NCI-H69 (cell line): ENCODE measurements at places on chromosomes 4 and X.

DNA sequence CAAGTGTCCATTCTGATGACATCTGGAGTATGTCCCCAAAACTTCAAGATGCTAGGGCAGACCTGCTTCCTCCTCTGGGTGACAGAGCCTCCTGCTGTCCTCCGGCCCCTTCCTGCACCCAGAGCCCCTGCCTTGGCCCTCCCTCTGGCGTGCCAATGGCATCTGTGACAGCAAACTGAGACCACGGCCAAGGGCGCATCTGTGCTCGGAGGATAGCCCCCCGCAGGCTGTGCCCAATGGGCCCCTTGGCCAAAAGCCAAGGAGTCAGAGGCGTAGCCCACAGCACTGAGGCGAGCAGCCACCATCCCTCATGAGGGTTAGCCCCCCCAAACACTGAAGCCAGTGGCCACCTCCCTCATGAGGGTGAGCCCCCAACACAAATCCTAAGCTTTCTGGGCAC is 7.9 kb downstream of the LRPAP1 start:
- DNase-seq, result no peak

GRCh38 chr4:44157611-44158277 is 290.9 kb downstream of the KCTD8 start:
- DNase-seq, result peak; percentile 0

DNA sequence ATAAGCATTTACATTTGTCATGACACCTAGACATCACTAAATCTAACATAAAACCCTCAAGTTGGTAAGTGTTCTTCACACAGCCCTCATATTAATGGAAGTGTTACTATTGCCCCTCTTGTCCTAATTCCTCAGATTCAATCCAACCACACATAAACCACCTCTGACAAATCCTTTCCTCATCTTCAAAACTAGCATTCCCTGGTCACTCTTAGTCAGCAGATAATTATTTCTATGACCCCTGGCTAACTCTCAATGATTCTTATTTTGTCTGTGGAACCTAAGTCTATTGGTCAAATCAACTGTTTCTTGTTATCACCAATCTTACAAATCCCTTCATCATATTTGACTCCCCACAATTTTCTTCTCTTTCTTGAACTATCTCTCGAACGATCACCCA is 168.6 kb downstream of the PPP3CA start:
- DNase-seq, result no peak

DNA sequence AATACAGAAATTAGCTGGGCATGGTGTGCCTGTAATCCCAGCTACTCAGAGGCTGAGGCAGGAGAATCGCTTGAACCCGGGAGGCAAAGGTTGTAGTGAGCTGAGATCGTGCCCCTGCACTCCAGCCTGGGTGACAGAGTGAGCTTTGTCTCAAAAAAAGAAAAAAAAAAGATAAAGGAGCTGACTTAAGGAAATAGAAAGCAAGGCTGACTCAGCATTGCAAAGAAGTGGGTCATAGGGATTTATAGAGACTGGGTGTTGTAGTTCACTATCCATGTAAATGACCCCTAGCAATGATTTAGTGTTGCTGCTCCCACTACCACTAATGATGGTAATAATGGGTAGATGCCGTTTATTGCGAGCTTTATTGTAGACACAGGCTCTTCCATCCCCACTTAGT is 47.6 kb downstream of the ADD1 start:
- DNase-seq, result no peak

DNA sequence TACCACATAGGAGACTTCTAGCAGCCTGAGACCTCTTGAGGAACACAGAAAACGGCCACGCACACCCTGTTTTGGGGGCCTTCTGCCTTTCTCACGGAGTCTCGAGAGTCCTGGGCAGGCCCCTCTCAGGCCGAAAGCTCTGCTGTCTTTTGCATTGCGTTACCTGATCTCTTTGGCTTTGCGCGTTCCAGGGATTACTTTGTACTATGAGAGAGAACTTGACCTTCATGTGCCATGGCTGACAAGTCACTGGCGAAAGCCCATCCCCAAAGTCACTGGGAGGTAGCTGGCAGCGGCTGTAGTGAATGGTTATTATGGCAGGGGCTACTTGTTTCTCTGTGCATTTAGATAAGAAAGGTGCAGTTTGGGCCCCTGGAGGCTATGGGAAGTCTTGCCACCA is 8.0 kb upstream of the NAT8L start:
- no peak for DNase-seq

DNA sequence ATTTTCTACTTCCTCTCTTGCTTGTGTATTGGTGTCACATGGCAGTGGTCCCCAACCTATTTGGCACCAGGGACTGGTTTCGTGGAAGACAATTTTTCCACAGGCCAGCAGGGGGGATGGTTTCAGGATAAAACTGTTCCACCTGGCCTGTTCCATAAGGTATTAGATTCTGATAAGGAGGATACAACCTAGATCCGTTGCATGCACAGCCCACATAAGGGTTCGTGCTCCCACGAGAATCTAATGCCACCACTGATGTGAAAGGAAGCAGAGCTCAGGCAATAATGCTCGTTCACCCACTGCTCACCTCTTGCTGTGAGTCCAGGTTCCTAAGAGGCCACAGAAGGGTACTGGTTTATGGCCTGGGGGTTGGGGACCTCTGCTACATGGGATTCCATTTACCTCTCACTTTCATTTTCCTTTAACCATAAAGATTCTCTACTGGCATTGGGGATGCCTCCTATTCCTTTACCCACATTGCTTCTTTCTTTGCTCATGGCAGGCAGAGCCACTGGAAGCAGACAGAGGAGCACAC is 38.1 kb downstream of the SEC31A start:
- peak; percentile 1 for DNase-seq

DNA sequence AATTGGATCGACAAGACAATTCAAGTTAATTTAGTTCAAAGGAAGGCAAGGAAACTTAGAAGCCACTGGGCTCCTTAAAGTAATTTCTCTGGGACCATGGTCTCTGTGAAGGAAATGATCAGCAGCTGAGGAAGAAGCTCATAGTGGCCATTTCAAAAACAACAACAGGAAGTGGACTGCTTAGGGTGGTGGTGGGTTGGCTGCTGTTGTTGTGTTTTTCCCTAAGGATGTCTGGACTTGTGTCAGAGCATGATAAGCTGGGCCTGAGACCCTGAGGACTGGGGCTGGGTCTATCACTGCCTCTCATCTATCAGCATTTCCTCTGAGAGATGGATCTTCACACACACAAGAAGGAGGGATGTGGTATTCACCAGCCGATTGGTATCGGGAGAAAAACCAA is 18.3 kb downstream of the KDR start:
- no peak for DNase-seq

DNA sequence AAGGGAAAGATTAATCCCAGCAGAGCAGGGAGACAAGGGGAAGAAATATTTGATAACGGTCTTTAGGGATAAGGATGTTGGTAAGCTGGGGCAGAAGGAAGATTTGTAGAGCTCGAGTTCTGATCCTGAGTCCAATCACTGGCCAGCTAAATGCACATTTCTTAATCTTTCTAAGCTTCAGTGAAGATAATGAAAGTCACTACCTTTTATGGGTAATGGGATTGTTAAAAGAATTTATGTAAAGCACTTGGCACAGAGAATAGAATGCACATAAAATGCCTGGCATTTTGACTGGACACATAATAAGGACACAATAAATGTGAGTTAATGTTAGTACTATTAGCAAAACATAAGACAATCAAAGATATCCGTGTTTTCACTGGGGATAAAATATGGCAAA is 43.3 kb downstream of the NCAPG start:
- no peak for DNase-seq

- DNase-seq, result no peak
Observed at GRCh38 chr4:11839889-11840288, 411.2 kb upstream of the HS3ST1 start.

DNA sequence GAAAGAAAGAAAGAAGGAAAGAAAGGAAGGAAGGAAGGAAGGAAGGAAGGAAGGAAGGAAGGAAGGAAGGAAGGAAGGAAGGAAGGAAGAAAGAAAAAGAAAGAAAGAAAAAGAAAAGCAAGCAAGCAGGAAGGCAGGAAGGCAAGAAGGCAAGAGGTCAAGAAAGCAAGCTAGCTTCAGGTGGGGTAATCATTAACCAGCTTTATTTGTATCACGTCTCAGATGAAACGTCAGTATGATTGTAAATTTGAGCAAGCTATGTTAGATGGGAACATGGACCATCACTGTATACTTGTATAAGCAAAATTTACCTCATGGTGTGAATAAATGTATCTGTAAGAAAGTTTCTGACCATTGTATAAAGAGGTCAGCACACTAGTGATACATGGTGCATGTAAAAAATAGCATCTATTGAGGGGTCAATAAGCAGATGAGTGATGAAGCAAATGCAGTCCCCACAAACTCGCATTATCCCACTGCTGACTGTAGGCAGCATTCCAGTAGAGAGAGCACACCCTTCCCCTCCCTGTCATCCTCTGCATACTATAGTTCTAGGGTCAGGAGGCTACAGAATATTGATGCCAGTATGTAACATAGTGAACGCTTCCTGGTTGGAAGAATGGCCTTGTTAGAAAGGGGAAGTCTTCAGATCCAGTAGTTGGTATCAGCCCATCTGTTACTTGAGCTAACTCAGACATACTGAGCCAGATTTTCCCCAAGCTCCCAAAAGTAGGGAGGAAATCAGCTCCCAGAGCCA is 16.5 kb upstream of the KLHL34 start:
- no peak for DNase-seq

- peak; percentile 89 for DNase-seq
Observed at GRCh38 chr4:89379511-89380044, 72.0 kb upstream of the GPRIN3 start.

DNA sequence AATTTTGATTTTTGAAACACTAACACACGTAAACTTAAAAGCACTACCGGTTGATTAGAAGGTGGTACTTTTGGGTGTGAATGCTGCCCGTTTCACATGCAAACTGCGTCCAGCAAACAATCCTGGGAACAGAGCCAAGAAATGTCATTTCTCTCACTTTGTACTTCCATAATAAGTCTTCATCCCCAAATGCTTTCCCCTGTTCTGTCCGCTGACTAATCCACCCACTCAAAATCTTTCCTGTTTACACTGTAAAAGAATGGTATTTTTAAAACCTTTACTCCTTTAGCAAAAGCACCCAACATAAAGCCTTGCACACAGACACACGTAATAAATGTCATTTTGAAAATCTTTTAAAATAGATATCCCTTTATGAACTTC is 39.1 kb upstream of the PDLIM5 start:
- DNase-seq, result peak; percentile 63

- DNase-seq, result no peak
Observed at GRCh38 chr4:2932321-2932950, 30.8 kb downstream of the NOP14 start.

- no peak for DNase-seq
Observed at GRCh38 chr4:7173841-7174449, 18.4 kb upstream of the SORCS2 start.
